ENCODE measurements at places on chromosomes 1 and 21.

DNA sequence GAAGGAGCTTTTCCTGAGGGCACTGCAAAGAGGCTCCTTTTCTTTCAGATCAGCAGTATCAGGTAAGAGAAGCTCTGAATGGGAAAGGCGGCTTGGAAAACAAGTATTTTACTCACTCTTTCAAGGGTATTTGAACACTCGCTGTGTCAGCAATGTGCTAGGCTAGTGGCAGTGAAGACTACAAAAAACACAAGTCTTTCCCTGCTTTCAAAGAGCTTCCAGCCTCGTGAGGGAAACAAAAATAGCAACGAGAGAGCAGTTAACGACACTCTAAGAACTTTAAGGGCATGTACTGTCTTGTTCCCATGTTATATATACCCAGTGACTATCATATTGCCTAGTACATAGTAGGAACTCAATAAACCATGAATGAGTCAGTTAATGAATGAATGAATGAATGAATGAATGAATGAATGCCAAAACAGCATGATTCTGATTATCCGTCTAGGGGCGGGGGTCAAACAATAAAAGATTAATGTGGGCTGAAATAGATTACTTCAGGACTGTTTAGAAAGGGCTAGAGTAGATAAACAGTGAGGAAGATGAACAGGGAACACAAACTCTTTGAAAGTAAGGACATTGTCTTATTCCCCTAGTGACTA, 14.2 kb upstream of the MCOLN3 start:
- no peak for DNase-seq

DNA sequence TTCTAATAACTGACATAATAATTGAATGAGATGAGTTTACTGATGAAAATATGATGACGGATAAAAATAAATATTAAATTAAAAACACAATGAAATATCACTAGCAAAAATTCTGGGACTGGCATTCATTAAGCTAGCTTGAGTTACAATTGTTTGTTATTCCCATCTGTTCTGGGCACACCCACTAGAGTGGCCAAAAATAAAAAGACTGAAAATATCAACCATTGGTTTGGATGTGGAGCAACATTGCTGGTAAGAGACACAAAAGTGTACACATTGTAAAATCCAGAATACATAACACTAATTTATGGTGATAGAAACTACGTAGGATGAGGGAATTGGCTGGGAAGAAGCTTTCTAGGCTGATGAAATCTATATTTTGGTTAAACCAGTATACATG, 9.6 kb upstream of the NEK7 start:
- DNase-seq, result no peak

GRCh38 chr1:157403203-157403602, 149.1 kb downstream of the FCRL5 start:
- peak; percentile 29 for DNase-seq

DNA sequence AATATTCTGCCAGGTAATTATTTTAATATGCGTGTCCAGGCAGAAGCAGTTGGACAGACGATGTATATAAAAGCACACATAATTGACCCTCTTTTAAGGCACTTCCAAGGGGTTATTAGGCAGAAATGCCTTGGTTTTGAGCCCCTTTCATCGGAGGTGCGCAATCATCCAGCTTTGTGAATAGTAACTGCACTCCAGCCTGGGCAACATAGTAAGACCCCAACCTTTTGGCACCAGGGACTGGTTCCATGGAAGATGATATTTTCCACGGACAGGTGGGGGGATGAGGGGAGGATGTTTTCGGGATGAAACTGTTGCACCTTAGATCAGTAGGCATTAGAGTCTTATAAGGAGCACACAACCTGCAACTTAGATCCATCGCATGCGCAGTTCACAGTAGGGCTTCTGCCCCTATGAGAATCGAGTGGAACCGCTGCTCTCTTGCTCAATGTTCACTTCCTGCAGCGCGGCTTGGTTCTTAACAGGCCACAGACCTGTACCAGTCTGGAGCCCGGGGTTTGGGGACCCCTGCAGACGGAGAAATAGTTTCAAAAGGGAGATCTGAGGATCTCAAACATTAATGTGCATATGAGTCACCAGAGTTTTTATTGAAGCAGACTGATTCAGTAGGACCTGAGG, 1.8 kb upstream of the MCOLN2 start:
- peak; percentile 4 for DNase-seq

- no peak for DNase-seq
Observed at GRCh38 chr1:62092110-62092509, 102.5 kb upstream of the L1TD1 start.

GRCh38 chr1:23657659-23658275, 33.8 kb upstream of the RPL11 start:
- peak; percentile 56 for DNase-seq

Measured in GM12892 (cell line).